Fibroblast of the aortic adventitia (primary cell): ENCODE measurements at places on chromosomes 5 and 9.
A peak's percentile ranks its signal among the peaks of the same experiment; 100 is the strongest.

DNA sequence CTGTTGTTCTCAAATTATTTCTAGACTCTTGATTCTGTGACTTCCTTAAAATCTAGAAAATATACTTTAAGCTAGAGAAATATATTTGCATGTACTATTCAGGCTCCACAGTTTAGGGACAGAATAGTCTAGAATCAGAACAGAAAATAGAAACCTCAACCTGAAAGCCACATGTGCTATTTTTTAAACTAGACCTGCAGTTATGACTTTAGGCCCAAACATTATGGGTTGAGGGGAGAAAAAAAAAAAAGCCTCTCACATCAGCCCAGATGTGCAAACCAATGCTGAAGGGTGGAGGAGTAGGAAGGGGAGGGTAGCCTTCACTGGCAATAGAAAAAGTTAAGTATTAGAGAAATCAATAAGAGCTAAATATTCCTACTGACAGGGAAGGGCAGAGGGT, 35.7 kb downstream of the ELL2 start:
- DNase-seq: no peak

DNA sequence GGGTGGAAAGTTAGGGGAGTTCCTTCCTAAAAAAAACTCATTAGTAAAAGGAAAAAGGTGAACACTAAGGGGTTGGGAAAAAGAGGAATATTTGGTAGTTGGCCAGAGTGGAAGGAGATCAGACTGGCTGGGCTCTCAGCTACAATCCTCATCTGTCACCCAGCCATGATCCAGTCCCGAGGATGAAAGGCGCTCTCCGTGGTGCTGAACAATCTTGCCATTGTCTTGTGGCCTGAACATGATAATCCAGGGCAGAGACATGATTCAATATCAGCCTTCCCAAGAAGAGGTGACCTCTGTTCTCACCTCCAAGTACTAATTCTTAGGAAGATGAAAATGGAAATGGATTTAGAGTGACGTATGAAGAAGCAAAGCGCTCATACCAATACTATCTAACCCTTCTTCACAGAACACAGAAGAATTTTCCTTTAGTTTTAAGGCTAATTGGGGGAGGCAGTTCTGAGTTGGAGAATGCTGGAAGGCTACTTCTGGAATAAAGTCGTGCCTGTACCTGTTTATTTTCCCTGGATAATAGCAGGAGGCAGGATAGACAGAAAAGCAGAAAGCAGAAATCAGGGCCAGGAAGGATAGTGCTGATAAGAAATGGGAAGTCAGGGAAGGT, 36.6 kb upstream of the MYORG start:
- DNase-seq: peak; percentile 60

DNA sequence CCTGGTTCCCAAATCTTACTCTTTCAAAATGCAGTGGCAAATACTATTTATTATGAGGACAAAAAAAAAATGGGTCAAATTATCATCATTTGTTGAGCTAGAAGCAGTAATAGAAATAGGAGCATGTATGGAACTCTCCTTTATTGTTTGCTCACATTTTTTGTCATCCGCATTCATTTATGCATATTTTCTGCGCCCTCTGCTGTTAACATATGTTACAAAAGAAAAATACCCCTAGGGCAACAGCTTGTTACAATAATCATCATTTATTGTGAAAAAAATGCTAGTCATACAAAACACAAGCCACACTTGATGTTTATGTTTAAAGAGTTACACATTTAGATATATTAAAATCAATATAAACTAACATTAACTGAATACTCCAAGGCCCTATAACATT, 328.2 kb downstream of the TUSC1 start:
- DNase-seq: no peak

- DNase-seq: no peak
Observed at GRCh38 chr9:27468462-27469110, 55.5 kb upstream of the IFNK start.

GRCh38 chr9:121348221-121348620, 21.8 kb downstream of the STOM start:
- DNase-seq: no peak

DNA sequence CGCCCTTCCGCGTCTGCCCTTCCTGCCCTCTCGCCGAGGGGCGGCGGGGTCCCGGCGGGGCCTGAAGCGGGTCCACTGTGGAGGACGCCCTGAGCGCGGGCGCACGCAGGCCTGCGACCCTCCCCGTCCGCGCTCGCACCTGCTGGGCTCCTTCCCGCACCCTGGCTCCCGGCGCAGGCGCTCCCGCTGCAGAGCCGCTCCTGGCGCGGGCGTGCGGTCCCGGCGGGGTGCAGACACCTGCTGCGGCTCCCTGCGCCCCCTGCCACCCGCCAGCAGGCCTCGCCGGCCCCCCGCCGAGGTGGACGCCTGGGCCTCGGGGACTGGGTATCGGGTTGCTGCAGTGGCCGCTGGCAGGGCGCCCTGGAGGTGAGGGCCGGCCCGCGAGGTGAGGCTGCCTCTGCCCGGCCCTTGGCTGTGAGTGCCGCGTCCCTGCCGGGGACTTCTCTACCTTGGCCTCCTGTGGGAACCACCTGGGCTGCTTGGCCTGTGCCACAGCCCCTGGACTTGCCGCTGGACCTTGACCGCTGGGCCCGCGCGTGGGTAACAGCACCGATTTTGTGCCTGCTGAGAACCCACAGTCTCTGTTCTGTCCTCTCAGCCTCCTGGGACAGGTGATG, 627 bp downstream of the ARRDC1 start:
- DNase-seq: no peak
